ENCODE measurements at places on chromosomes 4 and X.
A peak's percentile ranks its signal among the peaks of the same experiment; 100 is the strongest.

GRCh38 chr4:536351-536972 is 37.5 kb downstream of the PIGG start:
- no peak for DNase-seq

- DNase-seq: no peak
Observed at GRCh38 chrX:56107320-56107719, 124.8 kb upstream of the KLF8 start.

DNA sequence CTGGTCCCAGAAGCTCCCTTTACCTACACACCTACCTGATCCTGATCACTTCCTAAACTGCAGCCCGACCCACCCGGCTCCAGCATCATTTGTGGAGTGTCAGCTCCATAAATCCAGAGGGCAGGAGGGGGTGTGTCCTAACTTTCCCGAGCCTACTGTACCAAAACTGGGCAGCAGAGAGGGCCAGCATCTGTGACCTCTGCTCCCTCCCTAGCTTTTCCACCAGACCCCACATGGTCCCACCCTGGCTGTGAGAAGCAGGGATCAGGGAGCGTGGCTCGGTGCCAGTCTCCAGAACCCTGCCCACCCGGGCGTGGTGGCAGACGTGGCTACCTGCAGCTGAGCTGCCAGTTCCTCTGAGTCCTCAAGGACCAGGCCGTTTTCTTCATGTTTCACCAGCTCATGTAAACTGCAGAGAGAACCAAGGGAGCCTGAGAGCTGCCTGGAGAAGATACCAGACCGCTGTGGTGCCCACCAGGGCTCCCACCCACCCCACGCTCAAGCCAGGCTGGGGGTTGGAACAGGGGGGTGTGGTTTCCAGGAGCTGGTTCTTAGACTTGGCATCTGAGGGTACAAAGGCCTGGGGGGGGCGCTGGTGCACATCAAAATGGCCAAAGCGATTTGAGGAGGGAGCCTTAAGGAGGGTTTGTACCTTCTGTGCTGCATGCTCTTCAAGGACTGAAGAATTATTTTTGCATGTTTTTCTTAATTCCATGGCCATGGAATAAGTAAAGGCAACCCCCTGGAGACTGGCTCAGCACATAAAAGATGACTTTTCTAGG is 76.7 kb upstream of the DRD5 start:
- DNase-seq: no peak

DNA sequence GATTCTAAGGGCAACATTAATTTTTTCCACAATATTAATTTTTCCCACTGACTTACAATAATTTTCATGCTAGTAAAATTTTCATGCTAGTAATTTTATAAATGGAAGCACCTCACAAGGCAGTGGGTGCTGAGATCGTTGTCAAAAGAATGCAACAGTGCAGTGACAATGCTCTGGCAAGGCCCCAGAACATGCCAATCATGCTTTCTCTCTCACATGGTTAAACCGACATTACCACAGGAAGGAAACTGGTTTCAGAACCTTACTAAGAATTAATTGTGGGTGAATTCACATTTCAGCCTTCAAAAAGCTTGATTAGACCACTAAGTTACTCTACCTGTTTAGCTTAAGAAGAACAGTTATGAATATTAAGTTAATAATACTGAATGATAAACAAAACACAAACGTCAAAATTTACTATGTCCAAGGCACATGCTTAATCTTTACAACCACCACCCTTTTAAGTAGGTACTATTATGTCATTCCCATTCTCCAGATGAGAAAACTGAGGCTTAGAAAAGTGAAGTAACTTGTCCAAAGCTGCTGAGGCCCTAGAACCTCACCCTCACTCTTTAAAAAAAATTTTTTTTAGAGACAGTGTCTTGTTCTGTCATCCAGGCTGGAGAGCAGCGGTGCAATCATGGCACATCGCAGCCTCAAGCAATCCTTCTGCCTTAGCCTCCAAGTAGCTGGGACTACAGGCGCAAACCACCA is 10.0 kb upstream of the OPHN1 start:
- DNase-seq: no peak

DNA sequence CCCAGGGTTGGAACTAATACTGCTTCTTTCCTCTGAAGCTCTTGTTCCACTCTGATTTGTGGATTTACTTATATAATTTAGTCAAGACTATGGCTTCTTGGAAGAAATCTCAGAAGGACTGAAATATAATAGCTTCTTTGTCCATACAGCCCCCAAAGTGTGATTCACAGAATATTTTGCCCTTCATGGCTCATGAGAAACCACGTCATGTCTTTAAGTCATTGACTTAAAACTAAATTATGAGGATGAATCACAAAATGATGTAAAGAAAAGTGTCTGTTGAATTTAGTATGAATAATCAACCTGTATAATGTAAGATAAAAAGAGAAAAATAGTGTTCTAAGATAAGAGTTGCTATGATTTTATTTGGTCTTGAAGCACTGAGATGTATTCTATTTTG is 43.3 kb upstream of the AGA start:
- DNase-seq: no peak

DNA sequence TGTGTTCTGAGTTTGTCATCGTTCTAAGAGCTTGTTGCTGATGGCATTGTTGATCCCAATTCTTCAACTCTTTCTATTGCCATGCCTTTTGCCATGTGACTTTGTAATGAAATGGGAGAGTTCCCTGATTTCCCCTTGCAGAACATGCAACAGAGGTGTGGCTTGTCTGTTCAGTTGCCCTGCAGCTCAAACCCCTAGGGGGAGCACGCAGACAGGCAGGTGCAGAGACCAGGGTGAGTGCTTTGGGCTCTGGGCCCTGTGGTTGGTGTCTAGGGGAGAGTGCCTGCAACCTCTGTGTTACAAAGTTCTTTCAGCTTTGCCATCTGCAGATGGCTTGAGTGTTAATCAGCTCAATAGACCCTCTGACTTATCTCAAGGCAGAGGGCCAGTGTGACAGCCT is 332.7 kb downstream of the MID1IP1 start:
- peak; percentile 1 for DNase-seq

DNA sequence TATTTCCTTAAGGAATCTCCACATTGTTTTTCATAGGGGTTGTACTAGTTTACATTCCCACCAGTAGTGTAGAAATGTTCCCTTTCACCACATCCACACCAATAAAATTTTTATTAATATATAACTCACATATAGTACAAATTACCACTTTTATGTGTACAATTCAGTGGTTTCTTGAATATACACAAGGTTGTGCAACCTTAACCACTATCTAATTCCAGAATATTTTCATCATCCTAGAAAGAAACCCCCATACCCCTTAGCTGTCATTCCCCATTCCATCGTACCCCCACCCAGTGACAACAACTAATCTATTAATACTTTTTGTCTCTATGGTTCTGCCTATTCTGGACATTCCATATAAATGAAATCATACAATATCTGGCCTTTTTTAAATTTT is 108.3 kb upstream of the USP9X start:
- DNase-seq: no peak

- DNase-seq: no peak
Observed at GRCh38 chrX:123424546-123424945, 240.5 kb downstream of the GRIA3 start.

DNA sequence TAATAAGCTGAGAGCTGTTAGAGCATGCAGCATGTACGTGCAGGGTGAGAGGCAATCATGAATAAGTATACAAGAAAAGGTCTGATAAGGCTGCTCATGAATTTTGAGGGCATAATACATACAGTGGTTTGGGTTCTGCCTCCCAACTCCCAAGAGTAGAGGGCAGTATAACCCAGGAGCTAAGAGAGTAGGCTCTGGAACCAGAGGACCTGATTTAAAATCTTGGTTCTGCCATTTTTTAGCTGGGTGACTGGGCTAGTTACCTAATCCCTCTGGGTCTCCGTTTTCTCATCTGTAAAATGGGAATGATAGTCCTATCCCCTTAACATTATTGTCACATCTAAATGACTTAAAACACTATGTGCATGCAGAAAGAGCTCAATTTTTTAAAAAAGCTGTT is 85.3 kb downstream of the LNX1 start:
- no peak for DNase-seq
